ENCODE measurements at places on chromosomes 4 and X. TPM values are rescaled to one million over a fixed set of nuclear protein-coding genes. Genes with fewer than 3 reads are reported as not detected.

The TMEM165 gene
- total RNA-seq, result 51.3 TPM

The NUP62CL gene
- 16.8 TPM for total RNA-seq

The CT45A5 gene
- total RNA-seq, result 0.09 TPM

The H2BW2 gene
- not detected for total RNA-seq

The AMMECR1 gene
- 7.5 TPM for total RNA-seq

The UGT2B15 gene
- 0.14 TPM for total RNA-seq

The CITED1 gene
- total RNA-seq, result 2.0 TPM

The DUX4 gene
- not detected for total RNA-seq

The HSFX2 gene
- total RNA-seq, result 0.19 TPM

The CCDC158 gene
- not detected for total RNA-seq

The TMPRSS11E gene
- not detected for total RNA-seq

The SMIM43 gene
- total RNA-seq, result 0.33 TPM

The POU3F4 gene
- not detected for total RNA-seq

The KLB gene
- total RNA-seq, result 0.16 TPM

The MAGEB10 gene
- not detected for total RNA-seq

The ARR3 gene
- not detected for total RNA-seq

The APLN gene
- total RNA-seq, result 0.72 TPM

The STPG2 gene
- not detected for total RNA-seq

The HHIP gene
- total RNA-seq, result 0.76 TPM
